ENCODE measurements at places on chromosomes 7 and 10. TPM values are rescaled to one million over a fixed set of nuclear protein-coding genes. Genes with fewer than 3 reads are reported as not detected.

DNA sequence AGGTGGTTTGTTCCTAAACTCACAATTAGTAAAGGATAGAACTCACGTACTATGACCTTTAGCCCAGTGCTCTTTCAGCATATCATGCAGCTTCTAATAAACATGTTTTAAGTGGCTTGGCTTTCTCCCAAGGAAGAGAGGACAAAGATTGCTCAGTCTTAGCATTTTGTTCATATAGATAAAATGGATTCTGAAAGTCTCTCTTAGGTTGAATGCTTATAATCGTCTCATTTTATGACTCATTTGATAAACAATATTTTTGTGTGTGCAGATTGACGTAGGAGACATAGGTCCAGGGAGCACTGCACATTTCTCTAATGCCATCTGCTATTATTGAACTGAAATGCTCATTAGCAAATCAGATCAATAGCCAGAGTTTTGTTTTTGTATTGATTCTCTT is 44.8 kb downstream of the GNAT3 start:
- DNase-seq, result peak; percentile 20

DNA sequence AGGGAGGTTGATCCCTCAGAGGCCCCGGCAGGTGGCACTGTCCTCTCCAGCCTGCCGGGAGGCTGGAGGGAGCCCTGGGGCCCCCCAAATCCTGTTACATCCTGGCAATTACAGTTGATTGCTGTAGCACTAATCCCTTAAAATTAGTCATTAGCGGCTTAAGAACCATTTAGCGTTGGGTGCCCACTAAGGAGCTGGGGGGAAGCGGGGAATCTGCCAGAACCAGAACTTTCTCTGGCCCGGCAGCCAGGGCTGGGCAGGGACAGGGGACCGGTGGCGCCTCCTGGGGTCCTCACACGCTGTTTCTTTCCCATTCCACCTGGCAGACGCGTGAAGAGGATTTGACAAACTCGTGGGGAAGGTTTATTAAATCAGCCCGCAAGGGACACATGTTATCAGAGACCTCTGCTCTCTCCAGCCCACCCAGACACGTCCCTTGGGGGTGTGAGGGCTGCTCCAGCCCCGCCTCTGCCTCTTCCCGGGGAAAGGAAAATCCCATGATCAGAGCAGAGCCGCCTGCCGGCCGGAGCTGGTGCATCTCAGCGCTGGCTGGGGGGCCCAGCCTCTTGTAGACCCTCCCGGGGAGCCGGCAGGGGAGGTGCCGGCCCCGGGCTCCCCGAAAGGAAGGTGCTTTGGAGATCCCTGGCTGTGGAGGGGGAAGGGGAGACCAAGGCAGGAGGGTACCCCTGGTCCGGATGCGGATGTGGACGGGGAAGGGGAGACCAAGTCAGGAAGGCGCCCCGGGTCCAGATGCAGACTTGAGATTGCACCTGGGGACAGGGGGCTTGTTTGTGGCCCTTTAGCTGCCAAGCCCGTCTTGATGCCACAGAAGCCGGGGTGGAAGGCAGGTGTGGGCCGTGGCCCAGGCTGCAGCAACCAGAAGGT is 142.7 kb downstream of the ELFN1 start:
- DNase-seq, result no peak

- no peak for DNase-seq
These were observed 417.9 kb upstream of the CNTNAP2 start for GRCh38 chr7:145698526-145699262.

- no peak for DNase-seq
These were observed at the start of gene FEZF1 for GRCh38 chr7:122304319-122304975. FEZF1 (minus strand) TSS chr7:122304750; CDS start chr7:122304437, 313 bp downstream.

DNA sequence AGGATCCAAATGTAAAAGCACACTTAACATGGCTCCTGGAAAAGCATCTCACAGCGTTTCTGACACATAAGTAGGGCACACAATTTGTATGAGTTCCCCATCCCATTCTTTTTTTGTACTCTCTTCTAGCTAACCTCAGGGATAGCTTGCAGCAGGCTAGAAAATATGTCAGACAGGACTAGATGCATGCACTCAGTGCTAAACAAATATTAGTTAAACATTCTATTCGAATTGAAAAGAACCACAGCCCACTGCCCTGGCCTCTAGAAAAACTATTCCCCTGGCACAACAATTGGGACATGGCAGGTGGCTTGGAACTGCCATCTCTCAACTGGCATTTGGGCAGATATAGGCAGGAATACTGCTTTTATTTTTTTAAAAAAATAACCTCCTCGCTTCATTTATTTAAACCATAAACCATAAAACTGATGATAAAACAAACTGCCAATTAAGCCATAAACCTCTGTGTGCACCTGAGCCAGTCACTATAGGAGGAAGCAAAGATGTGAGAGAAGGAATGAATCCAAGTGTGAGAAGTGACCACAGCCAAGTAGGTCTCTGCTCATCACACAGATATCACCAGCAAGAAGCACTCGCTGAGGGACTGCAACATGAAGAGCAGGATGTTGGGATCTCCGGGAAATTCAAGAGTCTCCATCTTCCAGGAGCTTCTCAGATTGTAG is 394.1 kb downstream of the NEBL start:
- no peak for DNase-seq

DNA sequence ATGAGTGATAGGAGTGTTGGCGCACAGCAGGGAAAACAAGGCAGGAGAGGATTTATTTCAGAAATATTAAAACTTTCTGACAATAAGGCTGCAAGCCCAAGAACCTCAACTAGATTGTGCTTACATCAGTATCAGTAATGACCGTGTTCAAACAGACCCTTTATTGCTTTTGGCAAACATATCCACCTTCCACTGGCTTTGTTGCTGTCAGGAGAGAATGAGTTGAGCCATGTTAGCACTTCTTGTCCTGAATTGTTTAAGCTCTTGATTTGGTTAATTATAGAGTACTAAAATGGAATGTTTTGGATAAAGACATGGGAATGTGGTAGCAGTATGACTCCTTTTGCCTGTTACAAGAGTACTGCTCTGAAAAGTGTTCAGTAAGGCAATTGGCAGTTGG is 3.8 kb downstream of the AHCYL2 start:
- no peak for DNase-seq

GRCh38 chr7:69864274-69864673 is 266.0 kb downstream of the AUTS2 start:
- no peak for DNase-seq

The GPR26 gene
- not detected for total RNA-seq
